ENCODE measurements at places on chromosomes 7 and 10.

DNA sequence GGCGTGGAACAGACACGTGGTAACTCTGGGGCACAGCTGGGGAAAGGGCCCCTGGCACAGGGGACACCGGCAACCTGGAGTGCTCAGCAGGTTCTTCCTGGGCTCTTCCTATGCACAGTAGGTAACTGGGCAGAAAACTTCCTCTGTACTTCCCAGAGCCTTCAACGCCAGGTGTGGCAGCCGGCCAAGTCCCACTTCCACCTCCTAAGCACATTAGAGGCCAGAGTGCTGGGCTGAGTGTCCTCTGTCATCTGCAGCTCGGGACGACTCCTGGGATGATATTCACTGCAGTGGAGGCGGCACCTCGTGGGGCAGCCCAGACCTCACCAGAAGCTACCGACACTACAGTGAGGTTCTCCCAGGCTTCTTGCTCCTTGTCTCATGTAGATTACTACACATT, 114.5 kb downstream of the LARP4B start:
- DNase-seq, result no peak

DNA sequence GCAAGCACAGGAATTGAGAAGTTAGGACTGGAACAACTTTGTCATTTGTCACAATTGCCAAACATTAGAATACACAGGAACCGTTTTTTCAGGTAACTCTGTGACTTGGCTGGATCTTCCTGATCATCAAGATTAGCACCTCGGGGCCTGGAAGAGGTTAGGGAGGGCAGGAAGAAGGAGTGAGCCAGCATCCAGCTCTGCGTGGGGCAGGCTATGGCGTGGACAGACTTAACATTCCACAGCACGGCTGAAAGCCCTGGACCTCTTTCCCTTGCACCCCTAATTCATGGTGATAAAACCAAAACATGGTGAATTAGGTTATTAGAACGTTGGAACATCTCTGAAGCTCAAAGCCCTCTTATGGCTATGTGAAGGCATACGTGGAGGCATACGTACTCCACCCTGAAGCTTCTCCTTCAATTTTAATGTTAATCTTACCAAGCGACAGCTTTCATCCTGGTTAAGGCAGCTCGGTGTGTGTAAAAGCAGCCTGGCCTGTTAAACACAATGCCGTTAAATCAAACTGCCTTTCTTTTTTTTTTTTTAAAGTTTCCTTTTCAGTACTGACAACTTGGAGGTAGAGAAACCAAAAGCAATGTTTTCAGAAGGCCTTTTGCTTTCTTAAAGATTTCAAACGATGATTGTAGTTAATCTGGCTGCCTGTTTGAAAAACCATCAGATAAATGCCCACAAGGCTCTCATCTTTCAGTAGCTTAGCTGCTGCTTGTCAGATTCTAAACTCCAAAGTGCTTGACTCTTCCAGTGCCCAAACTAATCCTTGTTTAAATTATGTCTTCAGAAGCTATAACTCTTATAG, 4.5 kb downstream of the GRK5 start:
- no peak for DNase-seq

- DNase-seq, result no peak
Measured at GRCh38 chr7:107996072-107996882, 6.7 kb downstream of the LAMB1 start.

- peak; percentile 70 for DNase-seq
Measured at GRCh38 chr10:32332299-32332750, 14.6 kb downstream of the EPC1 start.
